Activated CD8-positive, alpha-beta T cell treated with anti-CD3 and anti-CD28 coated beads for 36 hours (primary cell): ENCODE measurements at places on chromosomes 12 and 14. TPM values are rescaled to one million over a fixed set of nuclear protein-coding genes. Genes with fewer than 3 reads are reported as not detected.

The ANKRD33 gene
- total RNA-seq, result not detected

The TSPAN11 gene
- total RNA-seq, result not detected

- no peak overlapping the region for H3K4me3 ChIP-seq
- peaks cover 10% of the 10 kb centered on the region for H3K4me1 ChIP-seq
- H3K27ac ChIP-seq, result no peak overlapping the region
- H3K36me3 ChIP-seq, result peaks cover 1% of the 10 kb centered on the region
- no peaks in the 10 kb centered on the region for H3K27me3 ChIP-seq
These were observed 33.2 kb upstream of the STRN3 start for GRCh38 chr14:31059152-31059924.

The KLRD1 gene
- total RNA-seq, result 6.9 TPM

The IFI27L1 gene
- 21.9 TPM for total RNA-seq

DNA sequence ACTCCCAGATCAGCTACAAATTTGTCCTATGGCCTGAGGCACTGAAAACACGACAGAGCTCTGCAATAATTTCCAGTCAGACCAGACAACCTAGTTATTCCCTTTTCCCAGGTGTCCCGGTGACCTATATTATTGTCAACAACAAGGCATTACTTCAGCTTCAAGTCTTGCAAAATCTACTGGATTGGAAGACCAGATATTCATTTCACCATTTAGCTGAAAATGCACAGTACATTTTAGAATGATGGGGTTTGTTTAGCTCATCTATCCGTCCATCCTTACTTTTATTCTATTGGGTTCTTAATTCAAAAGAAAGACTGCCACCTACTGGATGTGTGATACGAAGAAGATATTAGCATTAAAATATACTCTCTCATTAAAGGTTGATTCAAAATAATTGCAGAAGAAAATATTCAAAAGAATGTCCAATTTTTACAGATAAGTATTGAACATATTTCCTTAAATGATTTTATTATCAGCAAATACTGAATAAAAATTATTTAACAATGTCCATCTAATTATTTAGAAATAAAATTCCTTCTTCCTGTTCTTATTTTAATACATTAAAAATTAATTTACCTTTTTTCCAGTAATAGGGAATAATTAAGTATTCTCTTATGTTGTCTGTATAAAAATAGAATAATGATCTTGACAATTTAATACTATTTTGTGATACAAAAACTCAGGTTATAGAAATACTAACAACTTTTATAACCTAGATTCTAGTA lies 244.9 kb upstream of the LRIG3 start:
- H3K4me1 ChIP-seq, result no peaks in the 10 kb centered on the region
- H3K4me3 ChIP-seq, result no peak overlapping the region
- no peak overlapping the region for H3K27ac ChIP-seq
- no peaks in the 10 kb centered on the region for H3K36me3 ChIP-seq
- DNase-seq, result no peak
